ENCODE measurements at places on chromosomes 6 and 20. TPM values are rescaled to one million over a fixed set of nuclear protein-coding genes. Genes with fewer than 3 reads are reported as not detected.

- no peak for DNase-seq
Observed at GRCh38 chr20:16505894-16506293, 67.4 kb downstream of the KIF16B start.

DNA sequence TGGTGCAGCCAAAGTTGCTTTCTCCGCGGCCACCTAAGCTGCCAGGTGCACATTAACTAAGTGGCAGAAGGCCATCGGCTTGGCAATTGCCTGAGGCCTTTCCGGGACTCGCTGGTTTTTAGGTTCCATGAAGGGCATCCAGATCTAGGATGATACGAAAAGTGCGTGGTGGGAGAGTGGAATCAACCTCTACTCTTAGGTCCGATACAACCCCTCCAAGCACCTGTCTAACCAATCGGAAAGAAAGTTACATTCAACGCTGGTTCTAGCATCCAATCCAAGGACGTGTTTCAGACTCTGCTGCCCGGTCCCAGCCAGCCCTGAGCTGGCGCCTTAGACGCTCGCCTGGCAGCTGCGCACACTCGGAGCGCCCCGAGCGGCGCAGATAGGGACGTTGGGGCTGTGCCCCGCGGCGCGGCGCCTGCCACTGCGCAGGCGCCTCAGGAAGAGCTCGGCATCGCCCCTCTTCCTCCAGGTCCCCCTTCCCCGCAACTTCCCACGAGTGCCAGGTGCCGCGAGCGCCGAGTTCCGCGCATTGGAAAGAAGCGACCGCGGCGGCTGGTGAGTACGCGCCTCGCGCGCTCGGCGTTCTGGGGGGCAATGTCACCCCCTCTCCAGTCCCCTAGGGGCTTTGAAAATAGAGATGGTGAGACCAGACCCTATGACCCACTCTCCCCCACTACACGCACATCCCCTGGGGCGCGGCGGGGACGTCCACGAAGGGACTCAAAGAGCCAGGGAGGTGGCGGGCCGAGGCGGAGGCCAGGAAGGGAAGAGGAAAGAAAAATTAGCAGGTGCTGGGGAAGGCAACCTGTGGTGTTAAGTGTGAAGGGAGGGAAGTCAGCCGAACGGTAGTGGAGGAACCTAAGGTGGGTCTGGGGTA is at the start of gene ENPP4:
Gene ENPP4 (plus strand): TSS at position 361 of the 883 bp plus-strand sequence. CDS start 9,595 bp downstream, outside the sequence.
- peak; percentile 94 for DNase-seq

GRCh38 chr6:161394437-161394836 is 120.6 kb upstream of the AGPAT4 start:
- no peak for DNase-seq

GRCh38 chr6:108686896-108687295 is 126.2 kb downstream of the FOXO3 start:
- DNase-seq, result no peak

- DNase-seq, result no peak
Observed at GRCh38 chr20:47032933-47033578, 138.4 kb downstream of the EYA2 start.

- DNase-seq, result no peak
Observed at GRCh38 chr6:9610620-9611415, 804.1 kb downstream of the TFAP2A start.

DNA sequence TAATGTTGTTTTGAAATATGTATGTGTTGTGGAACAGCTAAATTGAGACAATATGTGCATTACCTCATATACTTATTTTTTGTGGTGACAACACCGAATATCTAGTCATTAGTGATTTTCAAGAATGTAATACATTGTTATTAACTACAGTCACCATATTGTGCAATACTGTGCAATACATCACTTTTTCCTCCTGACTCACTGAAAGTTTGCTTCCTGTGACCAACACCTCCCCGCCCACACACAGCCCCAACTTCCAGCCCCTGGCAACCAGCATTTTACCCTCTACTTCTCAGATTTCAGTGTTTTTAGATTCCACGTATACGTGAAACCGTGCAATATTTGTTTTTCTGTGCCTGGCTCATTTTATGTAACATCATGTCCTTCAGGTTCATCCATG is 627.9 kb downstream of the PRKN start:
- no peak for DNase-seq

DNA sequence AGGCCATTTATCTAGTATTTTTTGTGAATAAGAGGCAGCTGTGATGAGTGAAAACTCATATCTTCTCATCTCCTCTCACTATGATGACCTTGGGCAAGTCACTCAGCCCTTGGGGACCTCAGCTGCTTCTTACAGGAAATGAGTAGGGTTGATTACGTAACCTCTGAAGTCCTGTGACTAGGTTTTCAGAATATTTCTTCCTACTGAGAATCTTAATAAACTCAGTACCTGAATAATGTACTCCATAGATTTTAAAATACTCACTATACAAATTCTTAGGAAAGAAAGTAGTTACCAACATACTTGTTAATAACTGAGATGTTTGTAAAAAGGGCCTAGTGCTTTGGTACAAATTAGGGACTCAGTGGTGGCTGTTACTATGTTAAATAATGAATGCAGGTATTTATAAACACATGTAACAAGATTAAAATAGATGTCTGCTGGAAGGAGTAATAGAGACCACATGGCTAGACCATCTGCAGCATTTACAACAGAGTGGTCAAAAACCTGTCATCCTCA is 60.9 kb downstream of the RPRD1B start:
- DNase-seq, result no peak

GRCh38 chr20:60306551-60306950 is 348.3 kb downstream of the CDH26 start:
- DNase-seq, result no peak

DNA sequence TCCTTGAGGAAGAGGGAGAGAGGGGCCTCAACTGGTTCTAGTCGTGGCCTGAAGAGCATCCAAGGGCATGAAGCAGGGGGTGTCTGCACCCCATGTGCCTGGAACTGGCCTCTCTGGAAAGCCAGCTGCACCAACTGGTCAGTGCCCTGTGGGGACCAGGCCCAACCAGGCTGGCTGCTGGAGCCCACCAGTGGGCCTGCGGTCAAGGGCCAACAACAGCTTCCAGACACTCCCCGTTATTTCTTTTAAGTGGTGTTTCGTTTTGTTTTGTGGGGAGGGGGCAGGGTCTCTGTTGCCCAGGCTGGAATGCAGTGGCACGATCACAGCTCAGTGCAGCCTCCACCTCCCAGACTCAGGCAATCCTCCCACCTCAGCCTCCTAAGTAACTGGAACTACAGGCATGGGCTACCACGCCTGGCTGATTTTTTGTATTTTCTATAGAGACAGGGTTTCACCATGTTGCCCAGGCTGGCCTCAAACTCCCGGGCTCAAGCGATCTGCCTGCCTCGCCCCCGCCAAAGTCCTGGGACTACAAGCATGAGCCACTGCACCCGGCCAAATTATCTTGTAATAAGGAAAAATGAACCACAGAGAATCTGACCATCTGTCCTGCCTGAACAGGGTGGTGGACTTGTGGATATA is 11.9 kb upstream of the C20orf144 start:
- DNase-seq, result no peak

GRCh38 chr6:45608252-45608913 is 230.6 kb upstream of the SUPT3H start:
- no peak for DNase-seq

DNA sequence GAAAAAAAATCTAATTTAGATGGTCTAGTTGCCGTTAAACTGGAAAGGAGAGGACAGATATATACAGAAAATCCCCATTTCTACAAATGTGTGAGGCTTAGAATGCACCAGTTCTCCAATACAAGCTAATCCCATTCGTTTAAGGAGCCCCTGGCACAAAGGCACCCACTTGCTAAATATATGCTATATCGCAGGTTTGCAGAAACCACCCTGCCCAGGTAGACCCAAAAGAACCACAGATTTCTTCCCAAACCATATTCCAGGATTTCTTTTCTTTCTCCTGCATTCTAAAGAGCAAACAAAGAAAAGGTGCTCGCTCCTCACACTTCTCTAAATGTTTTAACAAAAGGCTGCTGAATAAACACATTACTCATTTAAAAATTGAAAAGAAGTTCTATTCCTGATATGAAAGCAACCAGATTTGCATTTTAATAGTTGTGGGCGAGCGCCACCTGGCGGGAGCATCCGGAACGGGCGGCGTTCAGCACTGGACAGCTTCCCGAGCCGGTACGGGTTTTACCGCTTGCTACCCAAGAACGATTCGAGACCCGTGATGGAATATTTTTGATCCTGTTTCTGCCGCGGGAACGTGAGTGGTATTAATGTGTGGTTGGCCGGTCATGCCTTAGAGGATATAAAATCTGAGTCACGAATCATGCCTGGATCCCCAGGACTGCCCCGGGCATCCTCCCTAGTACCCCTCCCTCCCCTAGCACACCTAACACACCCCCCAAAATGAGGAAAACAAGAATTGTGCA is 2.1 kb downstream of the PTPRT start:
- peak; percentile 61 for DNase-seq

- no peak for DNase-seq
Observed at GRCh38 chr6:93337772-93338394, 81.5 kb downstream of the EPHA7 start.

GRCh38 chr6:116971959-116972358 is 94.9 kb downstream of the RFX6 start:
- DNase-seq, result peak; percentile 30

- no peak for DNase-seq
Observed at GRCh38 chr6:139904158-139904533, 529.7 kb upstream of the CITED2 start.

DNA sequence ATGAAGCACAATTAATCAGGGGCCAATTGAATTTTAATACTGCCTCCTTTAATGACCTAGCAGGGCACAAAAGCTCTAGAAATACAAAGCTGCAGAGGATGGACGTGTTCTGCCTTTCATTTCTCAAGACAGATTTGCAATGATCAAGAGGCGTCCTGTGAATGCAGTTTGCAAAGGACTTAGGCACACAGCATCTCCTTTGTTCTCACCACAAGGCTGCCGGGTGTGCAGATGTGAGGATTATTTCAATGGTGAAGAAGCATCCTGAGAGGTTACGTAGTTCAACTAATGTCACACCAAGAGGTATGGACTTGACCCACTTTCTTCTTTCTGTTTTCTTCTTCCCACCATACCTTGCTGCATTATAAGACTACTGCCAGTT is 42.9 kb upstream of the SPTLC3 start:
- DNase-seq, result no peak

The SLPI gene
- 0.69 TPM for polyA plus RNA-seq

The SIM1 gene
- polyA plus RNA-seq, result 19.3 TPM

The TSBP1 gene
- 0.17 TPM for polyA plus RNA-seq

The BPIFB2 gene
- not detected for polyA plus RNA-seq

The RPRD1B gene
- polyA plus RNA-seq, result 43.6 TPM

The SSTR4 gene
- not detected for polyA plus RNA-seq

The ATP5F1E gene
- 174 TPM for polyA plus RNA-seq

The RIPK1 gene
- polyA plus RNA-seq, result 23.7 TPM

Measured in renal pelvis (tissue), 12 donors.